Activated effector memory CD4-positive, alpha-beta T cell treated with Interleukin-2 at 50 U/mL for 16 hours (primary cell): ENCODE measurements at places on chromosomes 2 and 18.

- no peak for DNase-seq
Observed at GRCh38 chr2:95329891-95330793, 33.0 kb downstream of the KCNIP3 start.

- no peak for DNase-seq
Observed at GRCh38 chr2:51224790-51225189, 192.9 kb upstream of the NRXN1 start.

- DNase-seq: no peak
Observed at GRCh38 chr2:70918016-70918415, 17.7 kb upstream of the ATP6V1B1 start.

- DNase-seq: no peak
Observed at GRCh38 chr2:157172239-157172638, 85.3 kb upstream of the GALNT5 start.

DNA sequence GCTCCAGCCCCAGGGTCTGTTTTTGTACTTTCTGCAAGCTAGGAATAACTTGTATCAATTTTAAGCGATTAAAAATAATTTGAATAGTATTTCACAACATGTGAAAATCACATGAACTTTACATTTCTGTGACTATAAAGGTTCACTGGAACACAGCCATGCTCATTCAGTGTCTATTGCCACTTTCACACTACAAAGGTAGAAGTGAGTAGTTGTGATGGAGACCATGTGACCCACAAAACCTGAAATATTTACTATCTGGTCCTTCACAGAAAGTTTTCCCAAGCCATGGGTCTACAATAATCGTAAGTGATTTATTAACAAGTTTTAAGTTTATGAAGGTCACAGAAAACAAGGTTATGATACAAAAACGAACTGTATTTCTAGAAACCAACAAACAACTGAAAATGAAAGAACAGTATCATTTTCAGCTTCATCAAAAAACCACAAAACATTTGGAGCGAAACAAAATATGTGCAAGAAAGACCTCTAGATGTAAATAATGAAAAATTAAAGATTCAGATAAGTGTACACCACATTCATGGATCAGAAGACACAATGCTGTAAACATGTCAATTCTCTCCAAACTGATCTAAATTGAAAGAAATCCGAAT lies 68.9 kb upstream of the DNER start:
- no peak for DNase-seq

GRCh38 chr2:8617048-8617447 lies 64.8 kb upstream of the ID2 start:
- DNase-seq: no peak

- no peak for DNase-seq
Observed at GRCh38 chr2:224379986-224380385, 21.9 kb downstream of the FAM124B start.

GRCh38 chr2:46815121-46815802 lies 100.3 kb downstream of the MCFD2 start:
- DNase-seq: no peak

DNA sequence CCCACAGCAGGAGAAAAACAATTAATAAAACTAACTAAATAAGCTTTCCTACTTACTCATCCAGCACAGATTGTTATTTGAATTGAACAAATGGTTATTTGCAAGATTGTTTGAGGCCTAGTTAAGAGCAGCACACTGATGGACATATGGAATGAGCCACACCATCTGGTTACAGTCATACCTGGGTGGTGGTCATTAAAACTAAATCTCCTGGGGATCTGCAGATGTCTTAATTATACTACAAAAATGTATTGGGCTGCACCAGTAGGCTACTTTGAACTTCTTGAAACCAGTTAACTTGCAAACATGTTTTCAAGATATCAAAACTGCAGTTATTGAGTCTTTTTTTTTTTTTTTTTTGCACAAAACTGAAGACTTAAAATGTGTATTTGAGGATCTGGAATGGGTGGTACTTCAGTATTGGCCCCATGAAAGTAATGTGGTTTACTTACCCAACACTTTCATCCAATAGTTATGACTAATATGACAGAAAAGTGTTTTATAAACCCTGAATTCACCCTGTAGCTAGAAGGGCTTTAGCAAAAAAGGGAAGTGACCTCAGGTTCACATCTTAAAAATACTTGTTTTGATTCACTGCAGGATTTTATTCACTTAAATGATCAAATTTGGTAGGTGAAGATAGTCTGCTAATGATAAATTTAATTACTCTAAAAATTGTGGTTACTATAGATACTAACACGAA lies 10.8 kb downstream of the AGFG1 start:
- no peak for DNase-seq
